ENCODE measurements at places on chromosomes 2 and 18.

DNA sequence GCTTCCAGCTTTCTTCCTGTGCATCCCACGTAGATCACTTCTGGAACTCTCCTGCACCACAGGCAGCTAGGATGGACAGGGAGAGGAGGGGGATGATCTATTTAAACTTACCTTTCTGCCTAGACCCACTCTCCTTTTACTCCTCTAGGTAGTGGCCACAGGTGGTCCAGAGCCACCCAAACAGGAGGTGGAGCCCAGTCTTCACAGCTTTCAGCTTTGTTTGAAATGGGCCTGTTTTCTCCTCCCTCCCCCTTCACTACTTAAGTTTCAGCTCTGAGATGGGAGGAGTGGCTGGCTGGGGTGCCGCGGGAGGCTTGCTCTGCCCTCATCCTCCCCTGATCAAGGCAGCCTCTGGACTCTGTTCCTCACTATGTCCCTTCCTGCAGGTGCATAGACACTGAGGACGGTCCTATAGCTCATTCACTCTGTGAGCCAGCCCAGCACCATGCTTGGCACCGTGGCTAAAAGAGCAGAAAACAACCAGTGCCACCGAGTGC lies 12.6 kb upstream of the CELF4 start:
- H3K4me3 ChIP-seq: no peak overlapping the region
- H3K27me3 ChIP-seq: peaks cover 90% of the 10 kb centered on the region
- no peaks in the 10 kb centered on the region for H3K4me1 ChIP-seq

- peaks cover 61% of the 10 kb centered on the region for H3K36me3 ChIP-seq
- H3K27ac ChIP-seq: no peak overlapping the region
- no peak for DNase-seq
- peaks cover 5% of the 10 kb centered on the region for H3K4me1 ChIP-seq
- no peaks in the 10 kb centered on the region for H3K27me3 ChIP-seq
Measured at GRCh38 chr2:43288417-43289305, 62.3 kb upstream of the ZFP36L2 start.

DNA sequence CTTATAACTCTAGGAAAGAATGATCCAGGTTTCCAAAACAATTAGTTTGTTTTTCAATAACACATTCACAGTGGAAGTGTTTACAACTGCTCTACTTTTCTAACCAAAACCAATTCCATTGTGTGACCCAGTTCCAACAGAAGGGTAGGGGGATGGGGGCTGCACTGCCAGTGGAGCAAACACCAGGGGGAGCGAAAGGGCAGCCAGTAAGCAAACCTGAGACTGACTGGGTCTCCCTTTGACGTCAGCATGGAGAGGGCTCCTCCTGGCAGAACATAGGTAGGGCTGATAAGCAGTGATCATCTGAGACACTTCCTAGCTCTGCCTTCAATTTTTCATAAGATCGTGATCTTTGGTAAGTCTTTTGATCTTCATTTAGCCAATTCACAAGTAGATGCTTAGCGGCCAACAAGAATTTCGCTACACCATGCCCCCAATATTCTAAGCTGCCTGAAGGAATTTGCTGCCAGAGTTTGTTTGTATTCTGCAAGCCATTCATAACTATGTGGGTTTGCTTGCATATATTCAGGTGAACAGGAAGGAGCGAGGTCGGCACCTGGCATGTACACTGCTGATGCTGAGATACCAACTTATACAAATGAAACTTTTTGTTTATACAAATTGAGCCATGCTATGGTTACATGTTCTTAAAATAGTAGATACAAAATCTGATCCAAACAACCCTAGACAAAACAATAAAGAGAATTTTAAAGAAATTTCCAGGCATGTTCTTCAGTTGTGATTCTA lies 45.9 kb downstream of the ST6GAL2 start:
- H3K27ac ChIP-seq: peak overlapping the region; percentile 83
- peaks cover 30% of the 10 kb centered on the region for H3K4me1 ChIP-seq
- H3K27me3 ChIP-seq: peaks cover 4% of the 10 kb centered on the region

DNA sequence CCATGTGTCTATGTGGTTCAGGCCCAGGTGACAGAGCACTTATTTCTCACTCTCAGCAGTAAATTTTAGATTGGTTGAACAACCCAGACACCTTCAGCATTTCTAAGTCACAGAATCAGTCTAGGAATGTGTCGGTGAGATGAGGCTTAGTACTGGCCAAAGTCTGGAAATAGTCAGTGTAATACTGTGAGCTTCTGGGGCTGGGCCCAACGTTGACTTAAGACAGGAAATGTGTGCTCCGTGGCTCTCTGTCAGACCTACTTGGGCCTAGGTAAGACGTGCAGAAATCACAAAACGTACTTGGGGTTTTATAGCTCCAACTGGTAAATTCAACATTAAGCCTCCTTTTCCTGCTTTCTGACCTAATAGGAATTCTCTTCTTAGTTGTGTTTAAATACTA lies 160.3 kb upstream of the COL3A1 start:
- no peaks in the 10 kb centered on the region for H3K27me3 ChIP-seq
- no peak overlapping the region for H3K4me3 ChIP-seq
- peaks cover 21% of the 10 kb centered on the region for H3K4me1 ChIP-seq
- H3K36me3 ChIP-seq: no peaks in the 10 kb centered on the region
- H3K27ac ChIP-seq: peak overlapping the region; percentile 84

GRCh38 chr2:169613876-169614275 lies 29.7 kb downstream of the PPIG start:
- no peaks in the 10 kb centered on the region for H3K4me1 ChIP-seq
- no peak overlapping the region for H3K27ac ChIP-seq
- no peak for DNase-seq
- no peaks in the 10 kb centered on the region for H3K27me3 ChIP-seq
- peaks cover 82% of the 10 kb centered on the region for H3K36me3 ChIP-seq
